ENCODE measurements at places on chromosomes 5 and 9.
A peak's percentile ranks its signal among the peaks of the same experiment; 100 is the strongest.

- no peak for DNase-seq
These were observed 276.7 kb downstream of the CDH10 start for GRCh38 chr5:24368115-24368514.

DNA sequence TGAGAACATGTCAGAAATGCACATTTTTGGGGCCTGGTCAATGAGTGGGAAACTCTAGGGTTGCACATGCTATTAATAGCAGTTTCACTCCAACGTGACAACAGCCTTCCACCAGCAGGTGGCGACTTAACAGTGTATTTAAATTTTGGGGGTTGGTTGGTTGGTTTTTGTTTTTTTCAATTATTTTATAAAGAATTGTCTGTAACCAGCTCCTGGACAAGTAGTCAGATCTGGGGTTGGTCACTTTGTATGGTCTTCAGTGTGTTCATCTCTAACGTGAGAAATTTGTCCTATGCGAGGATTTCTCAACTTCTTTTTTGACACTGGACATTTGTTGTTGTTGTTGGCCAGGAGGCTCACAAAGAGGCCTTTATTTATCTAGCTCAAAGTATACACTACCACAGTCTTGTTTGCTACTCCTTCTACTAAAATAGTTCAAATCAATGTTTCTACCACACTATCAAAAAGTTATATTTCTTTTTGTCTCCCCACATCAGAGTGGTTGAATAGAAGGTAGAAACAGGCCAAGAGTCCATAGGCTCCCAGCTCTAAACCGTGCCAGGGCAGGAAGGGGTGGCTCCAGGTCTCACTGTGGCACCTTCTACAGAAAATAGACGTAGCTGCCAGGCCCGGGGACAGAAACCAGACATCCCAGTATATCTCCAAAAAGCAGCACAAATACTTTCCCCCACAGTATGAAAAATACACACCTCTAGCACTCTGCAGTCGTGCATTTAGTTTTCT, 110.4 kb downstream of the TRPM6 start:
- peak; percentile 28 for DNase-seq

DNA sequence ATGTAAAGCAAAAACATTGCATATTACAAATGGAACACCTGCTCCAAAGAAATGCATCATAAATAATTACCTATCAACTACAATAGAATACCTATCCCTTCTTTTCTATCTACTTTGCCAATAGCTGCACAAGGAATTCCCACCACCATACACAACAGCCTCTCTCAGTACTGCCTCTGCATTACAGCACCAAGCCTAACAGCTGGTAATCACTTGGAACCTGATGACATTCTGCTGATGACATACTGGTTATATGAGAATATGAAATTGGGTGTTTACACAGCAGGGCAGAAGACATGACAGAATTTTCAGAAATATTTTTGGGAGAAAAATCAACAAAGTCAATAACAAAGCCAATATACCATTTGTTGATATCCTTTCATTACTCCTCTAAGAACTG, 43.2 kb downstream of the PSMB7 start:
- DNase-seq = no peak

DNA sequence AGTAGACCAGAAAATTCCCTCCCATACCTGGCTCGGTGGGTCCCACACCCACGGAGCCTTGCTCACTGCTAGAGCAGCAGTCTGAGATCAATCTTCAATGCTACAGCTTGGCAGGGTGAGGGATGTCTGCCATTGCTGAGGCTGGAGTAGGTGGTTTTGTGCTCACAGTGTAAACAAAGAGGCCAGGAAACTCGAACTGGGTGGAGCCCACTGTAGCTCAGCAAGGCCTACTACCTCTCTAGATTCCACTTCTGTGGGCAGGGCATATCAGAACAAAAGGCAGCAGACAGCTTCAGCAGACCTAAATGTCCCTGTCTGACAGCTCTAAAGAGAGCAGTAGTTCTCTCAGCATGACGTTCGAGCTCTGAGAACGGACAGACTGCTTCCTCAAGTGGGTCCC, 5.6 kb upstream of the GZMA start:
- no peak for DNase-seq

GRCh38 chr9:108615152-108615551, 240.6 kb downstream of the ACTL7B start:
- no peak for DNase-seq

DNA sequence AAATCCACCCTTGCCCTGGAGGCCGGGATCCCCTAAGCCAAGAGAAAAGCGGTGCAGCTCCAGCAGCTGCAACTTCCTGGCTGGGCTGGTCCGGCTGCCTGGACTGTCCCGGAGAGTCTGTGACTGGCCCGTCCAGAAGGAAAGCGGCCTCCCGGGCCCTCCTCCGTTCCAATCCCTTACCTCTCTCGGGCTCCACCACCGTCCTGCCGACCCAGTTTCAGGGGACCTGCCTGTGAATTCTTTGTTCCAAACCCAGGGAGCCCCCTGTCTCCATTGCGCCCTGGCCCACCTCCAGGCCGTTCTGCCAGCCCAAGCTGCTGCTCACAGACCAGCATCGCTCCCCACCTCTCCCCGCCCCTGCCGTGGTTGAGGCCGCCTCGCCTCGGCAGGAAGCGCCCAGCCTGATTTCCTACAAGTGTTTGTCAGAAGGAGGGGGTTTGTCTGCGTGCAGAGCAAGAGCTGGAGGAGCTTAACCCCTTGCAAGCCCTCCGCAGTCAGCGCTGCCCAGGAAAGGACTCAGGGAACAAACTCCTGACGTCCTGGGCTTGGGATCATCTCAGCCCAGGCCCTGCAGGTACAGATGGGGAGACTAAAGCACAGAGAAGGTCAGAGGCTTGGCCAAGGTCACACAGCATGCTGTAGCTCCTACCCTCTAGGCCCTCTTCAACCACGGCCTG, at the start of gene AKNA:
Gene AKNA (minus strand): TSS at position 303 of the 677 bp plus-strand sequence. CDS start 6,649 bp downstream, outside the sequence.
- DNase-seq = peak; percentile 71

GRCh38 chr5:92912283-92912682, 668.7 kb downstream of the NR2F1-AS1 start:
- DNase-seq = no peak

- DNase-seq = no peak
These were observed 43.8 kb upstream of the CDK20 start for GRCh38 chr9:88018101-88018500.

DNA sequence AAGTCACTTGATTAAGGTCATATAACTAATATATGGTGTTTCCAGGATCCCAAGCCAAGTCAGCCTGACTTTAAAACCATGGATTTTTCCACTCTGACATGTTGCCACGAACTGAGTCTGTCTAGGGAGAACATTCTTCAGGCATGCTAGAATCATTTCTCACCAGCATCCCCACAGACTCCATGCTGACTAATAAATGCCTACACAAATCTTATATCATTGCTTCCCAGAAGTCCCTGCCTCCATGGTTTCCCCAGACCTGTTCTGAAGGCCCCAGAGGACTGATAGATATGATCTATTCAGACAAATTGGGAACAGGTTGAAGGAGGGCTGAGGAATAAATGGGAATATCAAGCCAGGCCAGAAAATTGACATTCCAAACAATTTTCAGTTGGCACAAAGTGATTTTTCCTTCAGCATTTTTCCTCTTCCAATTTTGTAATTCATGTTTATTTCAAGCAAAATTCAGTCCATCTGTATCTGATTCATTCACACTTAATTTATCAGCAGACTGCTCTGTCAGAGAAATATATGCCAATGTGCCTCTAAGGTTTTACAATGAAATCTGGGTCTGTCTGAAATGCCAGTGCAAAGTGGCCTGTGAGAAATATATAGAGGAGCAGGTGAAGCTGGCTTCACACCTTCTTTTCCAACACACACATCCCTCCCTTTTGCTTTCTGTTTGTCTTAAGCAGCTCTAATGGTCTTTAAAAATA, 413.6 kb upstream of the TNC start:
- no peak for DNase-seq

DNA sequence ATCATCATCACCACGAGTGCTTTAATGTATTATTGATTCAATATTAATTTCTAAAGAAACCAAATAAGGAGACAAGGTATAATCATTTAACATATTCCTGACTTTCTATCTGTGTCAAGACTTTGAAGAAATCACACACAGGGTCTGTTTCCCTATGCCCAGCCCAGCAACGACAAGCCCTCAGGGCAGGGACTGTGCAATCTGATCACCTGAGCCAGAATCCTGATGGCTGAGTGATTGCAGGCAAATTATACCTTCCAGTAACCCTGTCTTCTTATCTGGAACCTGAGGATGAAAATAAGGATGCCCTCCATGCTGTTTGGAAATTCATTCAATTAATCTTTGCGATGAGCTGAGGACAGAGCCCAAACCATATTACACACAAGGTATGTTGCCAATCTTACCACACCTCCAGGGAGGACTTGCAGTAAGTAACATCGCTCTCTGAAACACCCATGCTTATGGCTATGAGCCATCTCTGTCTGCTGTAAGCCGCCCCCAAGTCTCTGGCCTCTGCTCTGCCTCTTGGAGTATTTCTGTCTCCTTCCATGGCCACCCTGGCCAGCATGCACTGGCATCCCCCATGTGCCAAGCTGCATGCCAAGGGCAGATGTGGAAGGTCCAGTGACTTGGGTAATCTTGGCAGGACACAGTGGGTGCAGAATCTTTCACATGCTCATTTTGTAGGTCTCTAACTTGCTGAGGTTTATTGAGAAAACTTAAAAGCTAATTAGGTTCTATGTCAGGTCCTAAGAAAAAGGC, 10.6 kb downstream of the TAS2R1 start:
- no peak for DNase-seq

DNA sequence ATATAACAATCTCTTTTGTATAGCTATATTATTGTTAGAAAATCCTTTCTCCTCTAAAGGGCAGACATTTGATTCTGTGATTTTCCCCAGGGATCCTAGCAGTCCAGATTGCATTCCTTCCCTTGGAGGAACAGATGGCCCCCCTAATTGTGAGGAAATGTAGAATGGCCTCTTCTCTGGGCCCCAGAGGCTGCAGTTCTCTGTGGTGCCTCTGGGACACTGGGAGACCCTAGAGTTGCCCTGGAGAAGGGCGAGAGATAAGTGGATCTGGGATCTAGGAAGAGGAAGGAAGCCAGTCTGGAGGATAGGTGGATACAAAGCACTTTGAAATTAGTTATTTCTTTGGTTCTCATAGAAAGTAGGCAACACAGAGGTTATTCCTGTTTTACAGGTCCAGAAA, 1.9 kb upstream of the HINT2 start:
- DNase-seq = no peak

DNA sequence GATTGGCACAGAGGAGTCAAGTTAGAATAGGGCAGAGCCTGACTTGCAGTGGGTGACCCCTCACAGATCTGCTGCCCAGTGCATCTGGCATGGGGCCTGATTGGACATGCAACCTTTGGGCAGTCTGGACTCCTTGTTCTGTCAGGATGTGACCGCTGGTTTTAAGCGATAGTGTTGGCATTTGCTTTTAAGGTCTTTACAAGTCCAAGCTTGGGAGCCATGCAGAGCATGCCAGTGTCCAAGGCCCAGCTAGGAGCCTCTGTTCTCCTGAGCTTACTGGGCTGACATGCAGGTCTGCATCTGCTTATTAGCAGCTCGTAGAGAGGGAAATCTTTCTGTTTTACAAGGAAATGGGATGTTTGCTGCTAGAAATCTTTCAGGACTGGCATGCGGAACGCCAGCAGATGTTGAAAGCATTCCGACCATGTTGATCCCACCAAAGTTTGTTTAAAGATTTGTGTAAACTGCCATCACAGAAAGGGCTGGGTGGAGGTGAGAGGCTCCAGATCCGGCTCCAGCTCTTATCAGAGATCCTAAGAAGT, 27.5 kb downstream of the GADD45G start:
- no peak for DNase-seq

DNA sequence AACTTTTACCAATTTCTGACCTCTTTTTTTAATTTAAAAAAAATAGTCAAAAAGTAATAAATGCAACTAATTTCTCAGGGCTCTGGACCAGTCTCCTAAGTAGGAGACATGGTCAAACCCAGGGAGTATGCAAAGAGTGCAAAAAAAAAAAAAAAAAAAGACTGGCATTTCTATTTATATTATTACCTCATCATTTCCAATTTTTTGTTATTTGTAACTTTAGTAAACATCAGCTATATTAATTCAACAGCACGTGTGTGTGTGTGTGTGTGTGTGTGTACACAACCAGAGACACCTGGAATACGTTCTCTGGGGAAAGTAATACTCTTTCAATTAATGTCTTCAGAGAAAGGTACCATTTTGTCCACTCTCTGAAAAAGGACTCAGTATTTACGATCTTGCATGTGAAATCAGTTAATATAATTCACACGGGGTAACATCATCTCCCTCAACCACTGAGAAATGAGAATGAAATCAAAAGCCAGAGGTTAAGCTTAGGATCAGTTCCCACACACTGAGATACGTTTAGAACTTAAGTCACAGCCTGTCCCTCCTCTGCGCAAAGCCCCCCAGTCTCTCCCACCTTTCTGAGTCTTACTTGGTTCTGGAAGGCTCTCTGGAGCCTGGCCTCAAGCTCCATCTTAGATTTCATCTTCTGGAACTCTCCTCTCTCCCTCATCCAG, 21.9 kb downstream of the ZNF608 start:
- no peak for DNase-seq

DNA sequence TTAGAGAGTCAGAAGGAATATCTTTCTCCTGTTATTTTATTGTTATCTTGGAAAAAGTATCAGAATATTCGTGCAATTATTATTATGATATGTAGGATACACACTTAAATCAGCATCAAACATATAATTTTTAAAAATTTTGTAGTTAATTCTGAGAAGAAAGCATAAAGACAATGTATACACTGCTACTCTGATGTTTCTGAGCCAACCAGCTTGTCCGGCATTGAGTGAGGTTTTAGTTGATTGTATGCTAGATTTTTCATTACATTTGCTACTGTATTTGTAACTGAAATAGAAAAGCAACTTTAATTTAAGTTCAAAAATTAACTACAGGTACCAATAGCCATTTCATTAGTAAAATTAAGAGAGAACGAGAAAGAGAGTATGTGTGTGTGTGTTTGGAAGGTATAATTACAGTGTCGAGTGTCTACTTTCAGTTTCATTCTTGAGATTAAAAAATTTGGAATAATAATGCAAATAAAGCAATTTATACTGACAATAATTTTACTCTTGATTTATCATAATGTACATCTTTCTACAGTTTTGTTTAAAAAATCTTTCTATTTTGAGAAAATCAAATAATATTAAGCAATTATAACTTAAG, 160.4 kb upstream of the CDH12 start:
- no peak for DNase-seq

GRCh38 chr5:149177911-149178565, 36.7 kb downstream of the ABLIM3 start:
- no peak for DNase-seq
